ENCODE measurements at places on chromosomes 2 and 18.

- DNase-seq = no peak
Measured at GRCh38 chr2:177754492-177754873, 318.1 kb downstream of the PDE11A start.

GRCh38 chr2:228763379-228763981, 507.6 kb downstream of the PID1 start:
- no peak for DNase-seq

DNA sequence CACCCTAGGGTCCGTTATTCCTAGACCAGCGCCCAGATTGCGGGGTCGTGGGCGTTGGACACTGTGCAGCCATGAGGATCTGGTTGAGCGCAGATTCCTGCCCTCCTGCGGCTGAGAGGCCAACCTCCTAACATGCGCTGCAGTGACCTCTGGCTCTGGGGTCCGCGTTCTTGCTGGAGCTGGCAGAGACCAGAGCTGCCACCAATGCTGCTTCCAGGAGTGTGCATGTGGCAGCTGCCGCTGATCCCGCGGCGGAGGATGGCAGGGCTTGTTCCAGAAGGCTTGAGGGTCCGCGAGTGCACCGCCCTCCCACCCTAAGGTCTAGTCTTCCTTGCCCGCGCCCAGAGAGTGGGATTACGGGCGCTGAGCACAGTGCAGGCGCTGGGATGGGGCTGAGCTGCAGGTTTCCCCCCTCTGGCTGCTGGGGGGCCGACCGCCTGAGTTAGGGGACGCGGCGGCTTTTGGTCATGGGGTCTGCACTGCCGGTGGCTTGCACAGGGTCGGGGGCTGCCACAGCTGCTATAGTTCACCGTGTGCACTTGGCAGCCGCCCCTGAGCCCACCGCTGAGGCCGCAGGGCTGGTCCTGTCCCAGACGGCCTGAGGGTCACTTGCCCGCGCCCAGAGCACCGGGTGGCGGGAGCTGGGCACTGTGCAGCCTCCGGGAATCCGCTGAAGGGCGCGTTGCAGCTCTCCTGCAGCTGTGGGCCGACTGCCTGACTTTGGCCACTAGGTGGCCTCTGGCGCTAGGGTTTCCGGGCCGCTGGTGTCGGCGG, 145.9 kb downstream of the CCDC74A start:
- DNase-seq = peak; percentile 47

DNA sequence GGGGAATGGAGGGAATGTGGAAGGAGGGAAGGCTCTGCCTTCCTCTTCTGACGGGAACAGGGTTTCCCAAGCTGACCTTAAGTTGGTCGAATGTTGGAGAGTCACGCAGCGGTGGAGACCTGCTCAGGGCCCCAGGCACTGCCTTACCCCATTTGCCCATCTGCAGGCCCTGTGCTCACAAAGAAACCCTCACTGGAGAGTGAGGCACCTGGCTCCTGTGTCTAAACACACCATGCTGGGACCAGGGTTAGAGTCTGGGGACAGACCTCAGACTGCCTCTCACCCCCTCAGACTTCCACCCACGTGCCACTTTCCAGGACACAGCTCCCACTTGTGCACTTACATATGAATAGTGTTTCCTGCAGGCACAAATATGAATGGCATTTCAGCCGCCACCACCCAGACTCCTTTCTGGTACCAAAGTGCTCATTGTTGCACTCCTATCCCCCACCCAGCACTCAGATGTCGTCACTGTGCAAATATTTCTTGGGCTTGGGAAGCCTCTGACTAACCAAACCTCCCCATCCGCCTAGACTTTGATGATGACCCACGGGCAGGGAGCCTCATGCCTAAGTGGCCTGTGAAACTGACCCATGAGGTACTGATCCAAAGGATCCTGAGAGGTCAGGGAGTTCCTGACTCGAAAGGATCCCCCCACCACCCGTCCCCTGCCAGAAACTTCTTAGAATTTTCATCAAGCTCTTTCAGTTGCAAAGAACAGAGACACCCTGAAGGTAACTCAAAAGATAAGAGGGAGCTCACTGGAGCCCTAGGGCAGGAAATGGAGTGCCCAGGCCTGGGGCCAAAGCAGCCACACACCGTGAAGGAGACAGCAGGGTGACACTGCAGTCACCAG, 78.3 kb downstream of the STPG4 start:
- DNase-seq = no peak

DNA sequence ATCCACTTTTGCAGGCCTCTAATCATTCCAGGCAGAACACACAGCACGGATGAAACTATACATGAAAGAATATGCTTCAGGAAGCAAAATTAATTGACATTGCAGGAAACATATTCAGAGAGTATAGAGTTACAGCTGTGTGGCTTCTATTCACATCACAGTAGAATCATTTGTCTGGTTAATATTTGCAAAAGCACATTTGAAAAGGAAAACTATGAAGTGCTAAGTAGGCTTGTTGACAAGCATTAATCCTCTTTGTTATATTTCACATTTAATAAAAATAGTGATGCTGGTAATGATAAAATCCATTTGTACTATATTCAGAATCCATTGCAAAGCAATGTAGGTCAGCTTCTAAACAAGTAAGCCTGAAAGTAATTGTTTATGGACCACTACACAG, 32.2 kb upstream of the PIK3C3 start:
- DNase-seq = no peak

DNA sequence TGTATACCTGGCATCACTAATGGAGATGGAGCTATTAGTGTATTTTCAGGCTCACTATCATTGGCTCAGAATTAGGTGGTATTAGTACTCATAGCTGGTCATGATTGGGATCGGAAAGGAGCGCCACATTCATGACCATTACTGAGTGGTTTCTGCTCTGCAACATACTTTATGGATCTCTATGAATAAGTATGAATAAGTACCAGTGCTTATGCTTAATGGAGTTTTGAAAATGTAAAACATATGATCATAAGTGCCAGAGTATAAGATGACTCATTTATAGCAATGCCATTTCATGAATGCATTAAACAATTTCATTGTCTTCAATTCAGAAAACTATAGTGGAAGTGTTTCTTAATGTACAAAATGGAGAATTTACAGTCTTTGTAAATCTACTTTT, 156.7 kb downstream of the GALNT3 start:
- no peak for DNase-seq

GRCh38 chr2:98121149-98121548, 34.2 kb downstream of the VWA3B start:
- DNase-seq = no peak

DNA sequence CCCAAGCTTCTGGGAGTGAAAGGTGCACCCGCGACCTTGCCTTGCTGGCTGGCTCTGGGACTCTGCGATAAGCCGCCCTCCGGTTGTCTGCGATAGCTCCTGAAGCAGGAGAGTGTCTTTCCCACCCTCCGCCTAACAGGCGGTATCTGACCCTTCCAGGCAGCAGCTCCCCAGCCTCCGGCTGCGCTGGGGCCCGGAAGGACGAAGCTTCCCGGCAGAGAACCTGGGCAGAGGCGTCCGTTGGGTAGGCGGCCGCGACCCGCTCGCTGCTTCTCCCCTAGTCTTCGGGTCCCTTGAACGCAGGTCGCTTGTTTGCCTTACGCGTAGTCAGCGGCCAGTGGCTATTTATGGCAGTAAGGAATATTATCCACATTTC, 446 bp upstream of the RHBDD1 start:
- peak; percentile 59 for DNase-seq

DNA sequence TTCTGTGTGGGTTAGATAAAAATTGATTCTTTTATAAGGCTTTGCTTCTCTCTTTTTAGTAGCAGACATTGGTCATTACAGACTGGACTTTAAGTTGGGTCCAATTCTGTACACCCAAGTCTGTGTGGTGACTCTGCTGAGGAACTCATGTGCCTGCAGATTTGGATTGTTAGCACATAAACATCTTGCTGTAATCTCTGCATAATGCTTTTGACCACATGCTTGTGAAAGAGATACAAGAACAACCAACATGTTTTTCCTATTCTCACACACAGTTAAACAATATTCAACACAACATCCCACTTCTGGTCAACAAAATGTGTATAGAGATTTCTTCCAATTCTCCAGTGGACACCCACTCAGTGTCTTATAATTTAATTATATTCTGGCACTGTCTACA, 270.1 kb downstream of the RDH14 start:
- no peak for DNase-seq

DNA sequence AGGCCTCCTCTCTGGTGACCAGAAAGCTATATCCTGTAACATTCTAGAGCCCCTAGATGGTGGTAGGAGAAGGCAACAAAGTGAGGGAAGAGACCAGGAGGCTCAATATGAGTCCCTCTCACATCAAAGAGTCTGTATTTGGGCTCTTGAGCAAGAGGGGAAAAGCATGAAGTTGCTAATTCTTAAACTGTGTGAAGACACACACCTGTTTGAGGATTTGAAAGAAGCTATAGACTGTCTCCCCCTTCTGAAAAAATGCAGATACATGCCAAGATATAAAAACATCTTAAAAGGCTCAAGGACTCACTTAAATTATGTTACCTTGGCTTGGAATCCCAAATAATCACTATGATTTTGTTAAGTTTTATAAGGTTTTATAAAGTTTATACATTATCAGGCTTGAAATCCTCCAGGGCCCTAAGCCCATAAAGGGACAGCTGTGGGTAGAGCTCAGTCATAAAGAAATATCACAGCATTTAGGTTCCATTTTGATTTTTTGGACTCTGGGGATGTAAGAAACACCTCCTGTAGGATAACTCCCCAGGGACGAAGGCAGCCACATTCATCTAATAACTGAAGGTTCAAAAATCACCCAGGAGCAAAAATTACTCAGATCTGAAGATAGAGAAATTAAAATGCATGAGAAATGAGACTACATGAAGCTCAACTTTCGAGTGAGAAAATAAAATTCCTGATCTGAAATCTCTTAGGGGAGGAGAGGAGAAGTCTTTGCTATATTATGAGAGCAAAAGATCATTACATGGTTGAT, 136.1 kb upstream of the LGALSL start:
- DNase-seq = no peak

DNA sequence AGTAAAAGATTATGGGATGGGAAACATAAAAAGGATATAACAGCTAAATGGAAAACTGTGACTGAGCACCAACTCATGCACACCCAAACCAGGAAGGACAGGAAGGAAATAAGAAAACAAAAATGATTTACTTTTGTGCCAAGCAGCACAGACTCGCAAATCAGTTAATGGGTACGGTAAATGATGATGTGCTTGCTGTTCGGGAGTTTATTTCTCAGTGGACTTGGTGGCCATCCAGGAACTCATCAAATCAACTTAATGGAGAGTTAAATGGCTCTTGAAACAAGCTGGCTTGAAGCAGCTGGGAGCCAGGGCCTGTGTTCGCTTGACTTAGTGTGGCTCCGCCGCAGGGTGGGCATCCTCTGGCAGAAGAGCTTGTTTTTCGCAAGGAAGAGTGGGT, 36.2 kb downstream of the MTCL1 start:
- no peak for DNase-seq

- no peak for DNase-seq
Measured at GRCh38 chr2:55705027-55705653, 11.5 kb upstream of the PNPT1 start.

GRCh38 chr2:137659616-137660015, 304.7 kb upstream of the HNMT start:
- DNase-seq = no peak

DNA sequence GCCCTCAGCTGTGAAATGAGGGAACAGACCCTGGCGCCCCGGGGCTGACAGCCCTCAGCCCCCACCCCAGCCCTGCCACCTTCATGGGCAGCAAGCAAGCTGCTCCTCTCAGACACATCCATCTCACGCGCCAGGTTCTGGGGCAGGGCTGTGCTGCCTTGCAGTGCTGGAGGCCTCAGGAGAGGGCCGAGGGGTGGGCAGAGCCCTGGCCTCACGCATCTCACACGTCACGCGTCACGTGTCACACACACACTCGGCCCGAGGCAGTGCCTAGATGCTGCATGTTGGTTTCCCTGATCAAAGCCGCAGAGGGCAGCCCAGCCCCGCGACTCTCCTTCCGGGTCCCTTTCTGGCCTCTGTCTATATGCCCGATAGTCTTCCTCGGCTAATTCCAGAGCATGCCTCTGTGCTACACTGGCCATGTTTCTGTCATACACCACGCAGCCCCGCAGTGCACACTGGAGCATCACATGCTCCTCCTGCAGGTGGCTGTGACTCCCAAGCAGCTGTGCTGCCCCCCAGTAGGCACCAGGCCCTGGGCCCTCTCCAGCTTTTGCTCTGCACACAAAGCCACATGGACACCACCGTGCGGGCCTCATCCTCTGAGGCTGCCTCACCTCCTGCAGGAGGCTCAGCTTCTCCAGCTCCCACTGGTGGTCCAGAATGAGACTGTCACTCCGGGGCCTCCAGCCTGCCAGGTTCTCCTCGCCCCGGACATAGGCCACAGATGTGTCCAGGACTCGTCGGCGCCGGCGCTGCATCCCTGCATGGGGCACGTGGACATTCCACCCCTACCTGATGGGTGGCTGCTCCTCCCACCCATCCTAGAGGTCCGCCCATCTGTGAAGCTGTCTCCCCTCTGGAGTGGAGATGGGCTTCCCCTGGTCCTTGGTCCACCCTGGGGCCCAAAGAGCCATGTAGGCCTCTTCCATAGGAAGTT, 31.4 kb downstream of the AQP12A start:
- DNase-seq = no peak

DNA sequence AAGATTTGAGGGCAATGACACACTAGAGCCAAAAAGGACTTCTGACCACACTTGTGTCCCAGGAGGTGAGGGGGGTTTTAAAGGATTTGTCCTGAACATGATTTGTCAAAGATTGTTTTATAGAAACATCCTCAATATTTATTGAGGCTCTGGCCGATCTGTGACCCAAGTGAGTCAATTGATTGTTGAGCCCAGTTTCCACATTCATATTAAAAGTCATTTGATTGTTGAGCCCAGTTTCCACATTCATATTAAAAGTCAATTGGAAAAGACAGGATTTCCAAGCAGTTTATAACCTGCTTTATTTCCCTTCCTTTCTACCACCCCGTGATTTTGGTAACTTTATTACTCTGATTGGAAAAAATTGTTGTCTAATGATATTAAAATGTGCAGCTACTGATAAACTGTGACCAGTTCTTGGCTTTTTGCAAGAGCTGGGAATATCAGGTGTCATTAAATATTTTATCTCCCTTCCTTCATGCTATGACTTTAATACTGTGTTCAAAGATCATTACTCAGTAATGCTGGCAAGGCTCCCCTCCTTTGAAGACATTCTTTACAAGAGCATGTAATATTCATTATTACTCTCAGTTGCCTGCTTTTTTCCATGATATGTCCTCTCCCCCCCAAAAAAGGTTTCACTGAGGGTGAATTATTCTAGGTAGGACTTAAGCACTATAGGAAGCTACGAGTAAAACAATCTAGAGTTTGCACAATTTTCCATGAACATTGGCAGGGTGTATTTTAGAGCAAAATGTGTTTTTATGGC, 75.3 kb downstream of the HRH4 start:
- DNase-seq = no peak

- no peak for DNase-seq
Measured at GRCh38 chr2:74391209-74391579, 11.1 kb upstream of the DCTN1 start.

DNA sequence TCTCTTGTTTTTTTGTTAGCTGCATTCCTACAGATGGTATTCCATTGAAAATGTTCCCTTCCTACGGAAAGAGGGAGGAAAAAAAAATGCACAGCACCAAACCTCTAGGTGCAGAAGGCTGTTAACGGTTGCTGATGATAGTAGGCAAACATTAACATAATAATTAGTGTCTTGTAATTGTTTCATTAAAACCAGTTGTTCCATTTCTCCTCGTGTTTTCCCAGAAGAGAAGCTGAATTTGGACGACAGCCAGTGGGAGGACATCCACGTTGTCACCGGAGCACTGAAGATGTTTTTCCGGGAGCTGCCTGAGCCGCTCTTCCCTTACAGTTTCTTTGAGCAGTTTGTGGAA, 494.7 kb downstream of the ARHGAP15 start:
- no peak for DNase-seq

GRCh38 chr2:143321994-143322393, 192.8 kb downstream of the ARHGAP15 start:
- DNase-seq = no peak

- DNase-seq = no peak
Measured at GRCh38 chr2:72803626-72804320, 22.1 kb downstream of the EXOC6B start.

Measured in NK-92 treated with Interleukin-12 subunit alpha and Interleukin-12 subunit beta, amount 100 ng/mL, for 24 hours (cell line).